NCI-H1436 treated with DMSO at 0.1 percent for 48 hours (cell line): ENCODE measurements at places on chromosomes 6 and 20.

DNA sequence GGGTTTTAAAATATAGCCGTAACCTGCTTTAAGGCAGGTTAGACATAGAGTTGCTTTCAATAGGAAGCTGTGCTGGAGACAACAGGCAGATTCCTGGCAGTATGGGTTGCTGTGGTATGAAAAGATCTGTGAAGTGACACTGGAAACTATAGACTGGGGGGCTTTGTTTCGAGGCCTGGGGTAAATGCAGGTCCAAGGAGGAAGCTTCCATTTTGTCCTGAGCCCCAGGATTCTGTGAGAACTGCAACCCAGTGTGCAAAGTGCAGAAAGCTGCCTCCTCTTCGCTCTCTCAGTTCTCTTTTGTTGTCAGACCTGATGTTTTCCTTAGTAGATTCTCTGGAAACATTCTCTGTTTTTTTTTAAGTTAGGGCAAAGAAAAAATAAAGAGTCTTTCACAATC, 86.9 kb downstream of the LYRM4 start:
- no peak for DNase-seq

GRCh38 chr6:143397227-143398222, 53.0 kb downstream of the ADAT2 start:
- DNase-seq = no peak

DNA sequence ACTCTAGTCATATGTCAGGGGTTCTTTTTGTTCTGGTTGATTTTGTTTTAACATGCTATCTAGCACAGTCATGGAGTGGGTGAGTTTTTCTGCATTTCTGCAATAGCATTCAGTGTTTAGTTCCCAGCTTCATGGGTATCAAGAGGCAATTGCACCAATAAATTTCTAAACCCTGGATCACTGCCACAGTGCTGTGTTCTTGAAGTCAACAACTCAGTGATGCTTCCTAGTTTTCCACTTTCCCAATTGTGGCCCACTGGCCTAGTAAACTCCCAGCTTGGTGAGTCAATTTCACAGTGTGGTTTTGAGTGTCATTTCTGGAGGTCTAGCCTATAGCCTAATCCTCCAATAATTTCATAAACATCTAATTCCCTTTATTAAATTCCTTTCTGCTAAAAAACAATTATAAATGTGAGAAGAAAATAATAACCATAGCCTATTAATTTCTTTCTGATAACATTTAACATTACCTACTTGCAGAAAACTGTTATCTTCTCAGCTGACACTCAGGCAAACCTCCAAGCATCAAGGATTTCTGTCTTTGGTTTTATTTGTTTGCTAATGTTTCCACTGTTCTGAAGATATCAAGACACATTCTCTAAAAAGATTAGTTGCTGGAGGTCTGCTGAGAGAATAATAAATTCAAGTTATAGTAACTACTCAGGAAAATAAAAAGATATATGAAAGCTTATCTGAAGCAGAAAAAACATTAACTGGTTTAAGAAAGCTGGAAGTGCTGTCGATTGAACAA, 89.9 kb downstream of the PDE7B start:
- DNase-seq = no peak

DNA sequence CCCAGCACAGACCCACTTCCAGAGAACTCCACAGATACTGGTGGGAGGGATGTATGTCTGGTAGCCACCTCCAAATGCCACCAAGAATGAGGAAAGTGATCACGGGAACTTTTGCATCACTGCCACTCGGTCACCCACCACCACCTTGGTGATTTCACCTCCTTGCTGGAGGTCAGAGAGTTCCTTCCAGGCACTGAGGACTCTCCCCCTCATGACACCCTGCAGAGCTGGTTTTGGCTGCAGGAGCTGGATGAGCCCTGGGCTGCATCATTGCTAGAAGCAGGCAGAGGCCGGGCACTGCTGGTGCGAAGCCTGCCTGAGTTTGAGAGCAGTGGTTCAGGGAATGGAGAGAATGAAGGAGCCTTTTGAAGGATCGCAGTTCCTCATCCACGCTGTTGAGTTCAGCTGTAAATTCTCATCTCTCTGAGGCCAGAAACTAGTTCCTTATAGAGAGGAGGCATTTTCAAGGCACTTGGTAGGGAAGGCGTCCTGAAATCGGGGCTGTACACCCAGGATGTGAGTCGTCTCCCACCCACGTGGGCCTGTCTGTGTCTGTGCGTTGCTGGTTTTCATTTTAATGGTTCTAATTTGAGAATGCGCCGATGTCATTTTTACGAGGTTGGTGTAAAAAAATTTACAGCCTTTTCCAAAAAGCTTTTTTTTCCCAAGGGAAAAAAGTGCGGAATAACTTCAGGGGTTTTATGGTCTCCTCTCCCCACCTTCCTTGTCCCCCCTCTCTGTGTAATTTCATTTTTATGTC, 25.0 kb downstream of the FOXP4 start:
- DNase-seq = no peak

DNA sequence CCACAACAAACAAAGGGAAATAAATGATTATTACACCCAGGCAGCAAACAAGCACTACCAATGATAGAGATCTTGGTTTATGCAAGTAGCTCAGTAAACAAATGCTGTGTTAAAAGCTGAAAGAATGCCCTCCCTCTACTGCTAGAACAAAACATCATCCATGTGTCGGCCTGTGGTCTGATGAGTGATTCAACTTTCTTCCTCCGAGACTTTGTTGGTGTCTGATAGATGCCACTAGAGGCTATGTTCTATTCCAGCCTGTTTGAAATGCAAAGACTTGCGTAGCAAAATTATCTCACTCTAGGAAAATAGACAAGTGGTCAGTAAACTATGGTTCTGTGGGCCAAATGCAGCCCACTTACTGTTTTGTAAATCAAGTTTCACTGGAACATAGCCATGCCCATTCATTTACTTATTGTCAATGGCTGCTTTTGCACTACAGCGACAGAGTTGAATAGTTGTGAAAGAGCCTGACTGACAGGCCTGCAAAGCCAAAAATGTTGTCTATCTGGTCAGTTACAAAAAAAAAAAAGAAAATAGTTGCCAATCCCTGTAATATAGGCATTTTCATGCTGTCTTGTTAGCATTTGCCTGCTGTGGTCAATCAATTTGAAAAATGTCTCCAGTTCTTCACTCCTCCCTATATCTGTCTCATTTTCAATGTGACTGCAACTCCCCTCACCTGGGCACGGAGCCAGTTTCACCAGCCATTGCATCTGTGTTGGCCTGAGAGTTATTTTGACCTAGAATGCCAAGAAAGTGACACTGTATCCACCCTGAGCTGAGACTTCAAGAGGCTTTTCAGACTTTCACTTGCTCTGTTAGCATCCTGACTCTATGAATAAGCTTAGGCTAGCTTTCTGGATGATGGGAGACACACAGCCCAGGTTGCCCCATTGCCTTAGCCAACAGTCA, 544.6 kb upstream of the BTBD3 start:
- DNase-seq = no peak

GRCh38 chr6:47180633-47181032, 129.1 kb downstream of the TNFRSF21 start:
- peak; percentile 40 for DNase-seq

- no peak for DNase-seq
Measured at GRCh38 chr6:167462514-167463312, 137.8 kb downstream of the TTLL2 start.

- DNase-seq = no peak
Measured at GRCh38 chr6:37809197-37809543, 10.4 kb upstream of the ZFAND3 start.

GRCh38 chr20:17377231-17377630, 150.4 kb downstream of the PCSK2 start:
- DNase-seq = no peak

DNA sequence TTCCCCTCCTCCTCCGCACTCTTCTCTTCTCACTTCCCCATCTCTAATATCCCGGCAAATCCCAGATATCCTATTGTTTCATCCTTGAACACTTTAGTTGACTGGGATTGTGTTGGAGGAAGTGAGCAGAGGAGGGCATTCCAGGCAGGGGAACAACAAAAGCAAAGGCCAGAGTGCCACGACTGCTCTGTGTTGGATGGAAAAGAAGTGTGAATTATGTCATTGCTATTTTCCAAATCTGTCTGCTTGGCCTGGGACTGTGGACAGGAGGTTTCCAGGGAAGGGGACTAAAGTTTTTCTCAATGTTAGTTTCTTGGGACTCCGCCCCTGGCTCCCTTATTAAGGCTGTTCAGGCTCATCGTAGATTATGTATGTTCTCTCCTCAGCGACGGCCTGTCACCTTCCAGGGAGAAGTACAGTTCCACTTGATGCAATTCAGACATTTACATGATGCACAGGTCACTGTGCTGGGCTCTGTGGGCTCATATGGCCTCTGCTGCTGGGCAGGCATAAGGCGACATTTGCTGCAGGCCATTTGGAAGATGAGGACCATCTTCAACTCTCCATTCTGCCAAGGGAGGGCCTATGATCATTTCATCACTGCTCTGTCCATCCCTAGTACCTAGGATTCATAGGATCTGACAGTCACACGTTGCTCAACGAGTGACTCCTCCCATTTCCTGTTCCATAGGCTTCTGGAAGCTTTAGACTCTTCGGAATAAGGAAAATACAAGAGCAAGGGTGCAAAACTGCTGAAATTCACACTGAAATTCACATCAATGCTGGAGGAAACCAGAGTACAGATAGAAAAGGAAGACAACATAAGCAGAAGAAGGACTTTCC, 99.1 kb upstream of the KCNK16 start:
- DNase-seq = no peak

- DNase-seq = no peak
Measured at GRCh38 chr6:144129469-144129868, 20.8 kb upstream of the STX11 start.
